ENCODE measurements at places on chromosomes 3 and 15.

- no peak for DNase-seq
Measured at GRCh38 chr3:60531759-60532158, 719.5 kb downstream of the FHIT start.

DNA sequence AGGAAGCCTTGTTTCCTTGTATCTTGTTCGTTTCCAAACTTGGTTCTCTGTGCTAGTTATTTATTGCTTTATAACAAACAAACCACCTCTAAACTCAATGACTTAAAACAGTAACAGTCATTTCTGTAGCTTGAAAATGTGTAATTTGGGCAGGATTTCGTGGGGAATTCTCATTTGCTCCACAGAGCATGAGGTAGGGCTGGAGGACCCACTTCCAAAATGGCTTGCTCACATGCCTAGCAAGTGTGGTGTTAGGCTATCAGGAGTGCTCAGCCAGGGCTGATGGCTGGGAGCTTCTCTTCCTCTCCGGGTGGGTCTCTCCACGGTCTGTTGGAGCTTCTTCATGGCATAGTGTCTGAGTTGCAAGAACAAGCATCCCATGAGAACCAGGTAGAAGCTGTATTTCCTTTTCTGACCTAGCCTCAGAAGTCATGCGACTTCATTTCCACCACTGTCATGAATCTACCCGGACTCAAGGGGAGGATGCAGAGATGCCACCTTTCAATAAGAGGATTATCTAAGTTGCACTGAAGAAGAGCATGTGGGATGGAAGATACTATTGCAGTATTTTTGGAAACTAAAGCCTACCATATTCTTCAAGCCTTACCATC lies 8.2 kb upstream of the TNIK start:
- DNase-seq = no peak

DNA sequence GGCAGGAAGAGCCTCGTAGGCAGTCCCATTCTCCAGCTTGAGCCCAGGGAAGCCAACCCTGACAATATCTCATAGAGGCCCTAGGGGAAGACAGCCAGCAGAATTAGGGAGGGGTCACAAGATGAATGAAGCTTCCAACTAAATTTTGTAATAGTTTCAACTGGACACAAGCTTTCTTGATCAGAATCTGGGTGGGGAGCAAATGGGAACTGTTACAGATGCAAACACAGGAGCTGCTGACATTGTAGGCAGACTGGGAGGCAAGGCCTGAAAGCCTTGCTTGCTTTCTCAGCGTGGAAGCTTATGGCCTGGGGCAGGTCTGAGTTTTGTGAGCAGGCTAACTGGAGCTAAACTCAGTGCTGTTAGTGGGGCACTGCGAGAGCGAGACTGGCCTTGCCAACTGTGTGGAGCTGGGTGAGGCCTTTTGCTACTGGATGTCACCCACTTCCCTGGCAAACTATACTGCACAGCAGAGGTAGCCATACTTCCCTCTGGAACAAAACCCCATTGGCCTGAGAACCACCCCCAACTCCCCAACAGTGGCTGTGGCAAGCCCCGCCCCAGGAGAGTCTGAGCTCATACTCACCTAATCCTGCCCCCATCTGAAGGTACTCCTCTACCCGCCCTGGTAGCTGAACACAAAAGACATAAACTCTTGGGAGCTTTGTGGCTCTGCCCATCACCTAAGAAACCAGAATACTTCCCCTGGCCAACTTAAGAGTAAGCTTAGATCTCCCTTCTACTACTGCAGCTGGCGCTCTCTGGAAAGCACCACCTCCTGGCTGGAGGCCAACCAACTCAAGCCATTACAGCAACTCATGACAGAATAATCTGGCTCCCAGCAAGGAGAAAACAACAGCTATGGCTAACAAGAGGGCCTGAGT lies 42.9 kb downstream of the CFAP20DC start:
- no peak for DNase-seq

DNA sequence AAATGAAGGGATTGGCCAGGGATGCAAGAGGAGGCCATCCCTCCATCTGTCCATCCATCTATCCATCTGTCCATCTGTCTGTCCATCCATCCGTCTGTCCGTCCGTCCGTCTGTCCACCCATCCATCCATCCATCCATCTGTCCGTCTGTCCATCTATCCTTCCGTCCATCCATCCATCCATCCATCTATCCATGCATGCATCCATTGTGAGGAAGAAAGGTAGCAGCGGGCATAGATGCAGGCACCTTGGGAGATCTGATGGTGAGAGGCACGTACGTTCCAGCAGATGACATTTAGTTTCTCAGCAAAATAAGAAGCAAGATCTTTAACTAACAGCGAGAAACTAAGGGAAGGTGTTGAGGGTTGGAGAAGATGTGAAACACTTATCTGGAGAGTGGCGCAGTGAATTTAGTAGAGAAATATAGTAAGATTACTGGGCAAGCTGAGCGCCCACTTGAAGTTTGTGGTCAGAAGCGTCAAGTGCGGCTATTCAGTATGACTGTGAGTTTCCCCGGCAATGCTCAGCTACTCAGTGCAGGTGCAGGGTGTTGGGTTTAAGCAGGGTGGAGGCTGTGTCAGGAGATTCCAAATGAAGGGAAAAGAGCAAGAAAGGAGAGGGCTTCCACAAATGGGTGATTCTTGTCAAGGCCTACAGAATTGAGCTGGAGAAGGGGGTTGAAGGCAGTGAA lies 22.4 kb upstream of the SRP14 start:
- no peak for DNase-seq

DNA sequence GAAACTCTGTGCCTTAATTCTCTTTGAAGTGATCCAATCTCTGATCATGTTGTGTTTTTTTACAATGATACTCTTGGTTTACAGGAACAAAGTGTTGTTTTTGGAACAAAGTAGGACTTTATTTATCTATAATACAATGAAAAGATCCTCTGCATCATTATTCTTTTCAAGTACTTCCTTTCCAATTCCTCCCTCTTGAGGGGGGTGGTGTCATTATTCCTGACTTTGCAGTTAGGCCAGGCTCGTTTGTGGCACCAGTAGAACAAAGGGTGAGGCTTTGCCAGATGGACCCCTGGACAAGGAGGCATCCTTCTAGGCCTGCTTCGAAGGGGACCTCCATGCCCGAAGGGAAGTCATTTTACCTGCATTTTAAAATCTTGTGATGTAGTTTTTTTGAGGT lies 41.7 kb upstream of the ZBTB38 start:
- no peak for DNase-seq

DNA sequence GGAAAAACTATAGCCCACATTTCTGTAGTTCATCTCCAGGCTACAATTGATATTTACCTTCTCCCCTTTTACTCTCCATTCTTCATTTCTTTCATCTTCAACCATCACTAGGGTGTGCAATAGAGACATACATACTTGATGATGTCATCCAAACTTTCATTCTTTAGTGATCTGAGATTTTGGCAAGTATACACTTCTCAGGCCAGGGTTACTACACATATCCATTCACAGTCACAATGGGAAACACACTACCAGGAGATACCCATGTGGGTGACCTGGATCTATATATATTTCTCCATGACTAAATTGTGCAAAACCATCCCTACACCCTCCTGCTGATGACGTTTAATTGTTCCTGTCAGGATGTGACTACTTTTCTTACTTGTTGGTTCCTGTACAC lies 769.5 kb upstream of the DPPA4 start:
- DNase-seq = no peak

DNA sequence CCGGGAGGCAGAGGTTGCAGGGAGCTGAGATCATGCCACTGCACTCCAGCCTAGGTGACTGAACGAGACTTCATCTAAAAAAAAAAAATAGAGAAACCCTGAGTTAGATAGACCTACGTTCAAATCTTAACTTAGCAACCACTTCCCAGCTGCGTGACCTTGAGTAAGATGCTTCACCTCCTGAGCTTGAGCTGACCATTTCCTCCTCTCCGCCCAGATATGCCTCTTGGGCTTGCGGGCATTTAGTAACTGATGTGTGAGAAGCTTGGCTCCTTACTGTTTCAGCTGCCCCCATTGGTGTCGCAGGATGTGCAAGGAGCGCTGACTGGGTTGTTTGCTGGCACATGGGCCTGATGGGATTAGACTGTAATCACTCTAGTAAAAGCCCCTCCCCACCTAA lies 26.9 kb upstream of the ATG7 start:
- no peak for DNase-seq

DNA sequence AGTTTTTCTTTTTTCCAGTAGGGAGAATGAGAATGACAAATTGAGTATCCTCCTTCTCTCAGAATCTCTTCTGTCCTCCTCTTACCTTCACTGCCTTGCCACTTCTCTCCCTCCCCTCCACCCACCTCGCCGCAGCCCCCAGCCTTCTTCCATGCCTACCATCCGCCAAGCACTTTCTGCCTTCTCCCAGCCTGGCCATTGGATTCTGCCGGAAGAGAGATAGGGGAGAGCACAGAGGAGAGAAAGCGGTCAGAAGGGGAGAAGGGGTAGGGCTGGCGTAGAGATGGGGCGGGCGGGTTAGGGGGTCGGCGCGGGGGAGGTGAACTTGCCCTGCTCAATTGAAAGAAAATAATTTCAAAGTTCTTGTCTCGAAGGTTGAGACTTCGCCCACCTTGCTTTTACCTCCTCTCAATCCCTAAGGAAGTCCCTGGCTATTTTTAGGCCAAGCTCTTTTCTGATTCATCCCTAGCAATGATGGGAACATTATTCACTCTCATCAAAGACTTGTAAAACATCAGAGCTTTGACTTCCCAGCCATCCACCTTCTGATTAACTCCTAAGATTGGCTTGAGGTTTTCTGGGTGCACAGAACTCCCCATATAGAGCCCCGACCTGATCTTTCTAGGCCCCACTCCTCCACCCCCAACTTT lies 811 bp downstream of the C3orf52 start:
- no peak for DNase-seq

GRCh38 chr15:59436774-59437141 lies 1.2 kb upstream of the FAM81A start:
- DNase-seq = no peak

DNA sequence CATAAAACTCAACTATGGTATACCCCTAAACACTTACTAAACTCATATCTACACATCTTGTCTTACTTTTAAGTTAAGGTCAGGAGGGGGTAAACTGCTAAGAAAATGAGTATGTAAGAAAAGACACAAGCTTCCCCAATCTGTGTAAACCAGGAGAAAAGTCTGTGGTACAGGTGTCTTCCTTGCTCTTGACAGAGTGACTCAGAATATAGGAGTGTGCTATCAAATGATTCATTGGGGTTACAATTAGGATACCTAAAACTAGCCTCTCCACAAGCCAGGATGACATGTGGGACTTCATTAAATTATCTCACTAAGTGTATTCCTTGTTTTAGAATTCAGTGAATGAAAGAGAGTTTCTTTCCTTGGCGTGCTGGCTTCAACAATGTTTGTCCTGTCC lies 274.8 kb downstream of the BBX start:
- DNase-seq = no peak

DNA sequence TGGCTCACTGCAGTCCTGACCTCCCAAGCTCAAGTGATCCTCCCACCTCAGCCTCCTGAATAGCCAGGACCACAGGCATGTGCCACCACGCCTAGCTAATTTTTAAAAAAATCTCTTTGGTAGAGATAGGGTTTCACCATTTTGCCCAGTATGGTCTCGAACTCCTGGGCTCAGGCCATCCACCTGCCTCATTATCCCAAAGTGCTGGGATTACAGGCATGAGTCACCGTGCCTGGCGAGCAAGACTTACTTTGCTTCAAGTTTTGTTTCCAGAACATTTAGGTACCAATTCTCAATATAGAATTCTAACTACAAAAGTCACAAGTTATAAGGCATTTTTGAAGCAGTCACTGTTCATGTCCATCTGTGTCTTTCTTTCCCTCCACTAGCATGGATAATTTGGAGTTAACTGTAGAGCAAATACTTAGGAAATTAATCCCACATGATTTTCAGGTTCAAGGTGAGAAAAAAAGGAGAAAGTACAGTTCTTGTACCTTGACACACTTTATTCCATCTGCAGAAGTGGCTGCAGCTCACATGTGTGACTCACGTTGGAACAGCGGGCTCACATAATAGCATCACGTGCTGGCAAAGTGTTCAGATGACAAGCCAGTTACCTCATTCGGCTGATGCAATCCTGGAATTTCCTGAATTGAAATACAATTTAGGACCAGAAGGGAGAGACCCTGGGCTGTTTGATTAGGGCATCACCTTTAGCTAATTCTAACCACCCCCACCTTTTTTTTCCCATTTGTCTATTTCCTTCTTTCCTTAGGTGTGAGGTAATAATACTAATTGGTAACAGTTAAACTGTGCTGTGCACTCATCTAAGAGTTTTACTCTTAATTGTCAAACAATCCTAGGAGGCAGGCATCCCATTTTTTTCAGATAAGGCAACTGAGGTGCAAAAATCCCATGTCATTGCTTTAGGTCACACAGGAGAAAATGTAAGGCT lies 46.9 kb upstream of the NEDD4 start:
- no peak for DNase-seq

All from CD4-positive, alpha-beta T cell treated with Interleukin-21 for 1 hour (primary cell).